Body of pancreas (tissue), 4 donors: ENCODE measurements at places on chromosomes 6 and 20. TPM values are rescaled to one million over a fixed set of nuclear protein-coding genes. Genes with fewer than 3 reads are reported as not detected.

GRCh38 chr6:15420959-15421438 lies 175.1 kb downstream of the JARID2 start:
- H3K4me1 ChIP-seq: no peaks in the 10 kb centered on the region
- H3K4me3 ChIP-seq: no peak overlapping the region
- H3K27me3 ChIP-seq: no peaks in the 10 kb centered on the region
- DNase-seq: no peak

DNA sequence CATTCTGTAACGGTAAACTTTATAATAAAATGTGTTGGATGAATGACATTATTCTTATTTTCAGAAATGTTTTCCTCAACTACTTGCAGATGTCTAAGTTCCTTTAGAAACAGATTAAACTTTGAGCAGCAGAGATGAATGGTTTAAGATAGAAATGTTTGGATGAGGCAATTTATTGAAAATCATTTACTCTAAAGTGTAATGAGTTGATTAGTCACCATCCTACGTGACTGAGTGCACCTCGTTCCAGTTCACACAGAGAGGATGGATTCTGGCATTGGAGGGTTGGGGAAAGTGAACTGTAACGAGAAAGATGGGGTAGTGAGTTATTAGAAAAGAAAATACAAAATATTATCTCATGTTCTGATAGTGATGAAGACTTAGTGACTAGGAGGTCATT lies 28.7 kb downstream of the SMPDL3A start:
- H3K4me3 ChIP-seq: no peak overlapping the region
- no peaks in the 10 kb centered on the region for H3K4me1 ChIP-seq
- H3K27ac ChIP-seq: no peak overlapping the region
- H3K36me3 ChIP-seq: no peaks in the 10 kb centered on the region
- DNase-seq: no peak
- H3K27me3 ChIP-seq: no peaks in the 10 kb centered on the region

LTV1 gene
- 6.9 TPM for total RNA-seq

CALHM5 gene
- total RNA-seq: 0.33 TPM

DNA sequence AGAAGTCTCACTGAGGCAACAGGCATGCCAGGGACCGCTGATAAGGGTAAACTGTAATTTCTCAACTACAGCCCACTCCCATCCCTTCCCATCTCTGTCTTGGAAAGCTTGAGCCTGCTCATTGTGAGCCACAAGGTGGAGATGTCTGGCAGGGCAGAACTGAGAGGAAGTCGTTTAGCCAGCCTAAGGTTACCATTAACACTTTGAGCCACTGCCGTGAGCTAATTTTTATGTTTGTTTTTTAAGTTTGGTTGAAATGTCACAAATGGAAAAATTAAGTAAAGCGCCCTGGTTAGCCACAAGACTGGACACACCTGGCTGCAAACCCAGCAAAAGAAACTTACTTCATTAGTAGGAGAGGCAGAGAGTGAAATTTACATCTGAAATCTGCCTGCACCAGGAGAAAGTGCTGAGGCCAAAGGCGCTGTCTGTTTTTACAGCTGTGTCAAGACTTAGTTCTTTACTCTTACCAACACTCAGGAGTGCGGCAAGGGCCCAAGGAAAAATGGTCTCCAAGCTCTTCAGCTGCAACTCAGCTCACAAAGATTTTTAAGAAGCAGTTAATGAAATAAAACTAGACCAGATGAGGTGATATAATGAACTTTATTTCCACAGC lies 50.0 kb upstream of the FAM83C start:
- H3K4me1 ChIP-seq: peaks cover 5% of the 10 kb centered on the region
- no peak overlapping the region for H3K27ac ChIP-seq
- no peak for DNase-seq
- H3K36me3 ChIP-seq: peaks cover 7% of the 10 kb centered on the region

METTL24 gene
- 2.3 TPM for total RNA-seq

TP53TG5 gene
- not detected for total RNA-seq

- H3K27ac ChIP-seq: no peak overlapping the region
- no peak for DNase-seq
- H3K4me1 ChIP-seq: no peaks in the 10 kb centered on the region
- no peak overlapping the region for H3K4me3 ChIP-seq
These were observed 216.9 kb upstream of the LRFN2 start for GRCh38 chr6:40803897-40804702.

CTCFL gene
- not detected for total RNA-seq

- no peak for DNase-seq
- no peaks in the 10 kb centered on the region for H3K36me3 ChIP-seq
- no peak overlapping the region for H3K27ac ChIP-seq
- H3K27me3 ChIP-seq: no peaks in the 10 kb centered on the region
- no peaks in the 10 kb centered on the region for H3K4me1 ChIP-seq
These were observed 152.1 kb upstream of the SMLR1 start for GRCh38 chr6:130675072-130675471.

GRCh38 chr6:167146977-167147376 lies 10.8 kb downstream of the GPR31 start:
- no peaks in the 10 kb centered on the region for H3K4me1 ChIP-seq
- no peak for DNase-seq
- no peaks in the 10 kb centered on the region for H3K36me3 ChIP-seq
- no peak overlapping the region for H3K27ac ChIP-seq
- H3K4me3 ChIP-seq: no peak overlapping the region

DNA sequence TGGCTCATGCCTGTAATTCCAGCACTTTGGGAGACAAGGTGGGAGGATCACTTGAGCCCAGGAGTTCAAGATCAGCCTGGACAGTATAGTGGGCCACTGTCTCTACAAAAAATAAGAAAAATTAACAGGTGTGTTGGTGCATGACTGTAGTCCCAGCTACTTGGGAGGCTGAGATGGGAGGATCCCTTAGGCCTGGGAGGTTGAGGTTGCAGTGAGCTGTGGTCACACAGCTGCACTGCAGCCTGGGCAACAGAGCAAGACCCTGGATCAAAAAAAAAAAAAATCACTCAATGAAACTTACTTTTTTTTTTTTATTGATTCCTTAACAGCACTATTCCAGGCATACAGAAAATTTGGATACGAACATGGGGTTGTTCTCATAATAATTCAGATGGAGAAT lies 14.0 kb downstream of the CDKAL1 start:
- H3K27me3 ChIP-seq: no peaks in the 10 kb centered on the region
- no peak for DNase-seq

GRCh38 chr6:12842114-12842513 lies 125.5 kb downstream of the PHACTR1 start:
- H3K36me3 ChIP-seq: no peaks in the 10 kb centered on the region
- no peaks in the 10 kb centered on the region for H3K27me3 ChIP-seq
- H3K4me1 ChIP-seq: no peaks in the 10 kb centered on the region
- no peak overlapping the region for H3K4me3 ChIP-seq
- no peak overlapping the region for H3K27ac ChIP-seq

GRCh38 chr6:150038202-150039062 lies 13.1 kb upstream of the RAET1L start:
- H3K4me1 ChIP-seq: peaks cover 15% of the 10 kb centered on the region
- H3K27me3 ChIP-seq: peaks cover 7% of the 10 kb centered on the region
- no peak overlapping the region for H3K27ac ChIP-seq
- H3K4me3 ChIP-seq: no peak overlapping the region

CLVS2 gene
- total RNA-seq: not detected

FLRT3 gene
- total RNA-seq: 21.1 TPM

- peaks cover 3% of the 10 kb centered on the region for H3K36me3 ChIP-seq
- no peaks in the 10 kb centered on the region for H3K4me1 ChIP-seq
- H3K4me3 ChIP-seq: no peak overlapping the region
These were observed 36.3 kb downstream of the AHI1 start for GRCh38 chr6:135461208-135461607.
